Stimulated activated naive CD4-positive, alpha-beta T cell (primary cell): ENCODE measurements at places on chromosomes 6 and 20.
A peak's percentile ranks its signal among the peaks of the same experiment; 100 is the strongest.

DNA sequence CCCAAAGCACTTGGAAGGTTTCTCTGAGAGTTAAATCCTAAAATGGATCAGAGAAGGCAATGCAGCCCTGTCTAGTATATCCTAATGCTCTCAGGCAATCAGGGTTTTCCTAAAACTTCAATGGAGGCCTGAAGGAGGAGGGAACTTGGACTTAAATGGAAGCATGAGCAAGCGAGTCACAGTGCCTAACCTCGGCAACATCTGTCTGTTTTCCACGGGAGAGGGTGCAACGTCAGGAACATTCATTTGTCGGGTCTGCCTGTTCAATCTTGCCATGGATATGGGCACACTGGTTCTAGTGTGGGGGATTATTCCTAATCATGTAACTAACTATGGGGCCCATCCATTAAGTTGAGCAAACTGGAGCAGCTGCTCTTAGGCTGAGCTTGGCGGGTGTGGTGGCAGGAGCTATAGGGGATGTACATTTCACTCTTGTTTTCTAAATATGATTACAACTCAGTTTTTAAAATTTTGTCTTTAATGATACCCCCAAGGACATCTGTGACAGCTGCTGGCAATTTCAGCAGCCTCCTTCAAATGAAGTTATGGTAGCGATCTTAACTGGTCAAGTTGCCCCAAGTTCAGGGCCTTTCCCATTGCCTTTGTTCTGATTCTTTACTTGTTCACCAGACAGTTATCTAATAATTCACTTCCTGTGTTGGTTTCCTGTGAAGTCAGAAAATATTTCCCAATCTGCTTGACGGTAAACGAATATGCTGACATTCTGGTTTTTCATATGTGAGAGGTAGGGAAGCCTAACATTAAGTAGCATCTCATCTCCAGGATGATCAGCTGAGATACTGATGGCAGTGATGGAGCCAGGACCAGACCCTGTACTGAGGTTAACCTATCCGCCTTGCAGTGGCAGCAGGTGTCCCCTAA, 21.6 kb downstream of the DSE start:
- DNase-seq = no peak

DNA sequence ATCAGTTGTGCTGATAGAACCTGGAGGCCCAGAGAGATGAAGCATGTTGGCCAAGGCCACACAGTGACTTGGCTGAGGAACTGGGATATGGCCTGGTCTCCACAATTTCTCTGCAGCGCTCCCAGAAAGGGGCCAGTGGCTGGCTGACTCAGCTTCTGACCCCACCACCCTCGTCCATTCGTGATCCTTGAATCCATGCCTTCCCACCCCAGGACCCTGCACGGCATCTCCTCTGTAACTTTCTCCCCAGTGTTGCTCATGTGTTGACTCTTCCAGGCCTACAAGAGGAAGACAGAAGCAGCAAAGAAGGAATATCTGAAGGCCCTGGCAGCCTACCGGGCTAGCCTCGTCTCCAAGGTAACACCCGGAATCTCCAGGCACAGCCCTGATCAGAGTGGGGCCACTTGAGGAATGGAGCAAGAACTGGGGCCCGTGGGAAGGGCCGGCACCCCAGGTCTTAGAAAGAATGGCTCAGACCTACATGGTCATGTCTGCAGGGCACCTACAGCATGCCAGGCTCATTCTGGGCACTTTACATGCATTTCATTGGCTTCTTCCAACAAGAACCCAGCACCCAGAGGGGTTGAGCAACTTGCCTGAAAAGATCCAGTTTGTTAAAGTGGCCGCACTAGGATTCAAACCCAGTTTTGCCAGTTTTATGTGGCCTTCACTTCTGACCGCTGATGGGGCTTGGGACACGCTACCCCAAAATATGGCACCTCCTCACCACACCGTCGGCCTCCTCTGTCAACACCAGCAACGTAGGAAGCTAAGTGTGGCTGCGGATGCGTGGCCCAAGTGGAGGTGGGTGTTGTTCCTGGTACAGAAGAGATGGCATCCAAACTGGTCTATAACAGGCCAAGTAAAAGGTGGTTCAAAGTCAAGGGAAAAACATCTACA, 122.2 kb downstream of the JPH2 start:
- DNase-seq = no peak

GRCh38 chr6:139161817-139162284, 27.0 kb downstream of the HECA start:
- DNase-seq = peak; percentile 58

DNA sequence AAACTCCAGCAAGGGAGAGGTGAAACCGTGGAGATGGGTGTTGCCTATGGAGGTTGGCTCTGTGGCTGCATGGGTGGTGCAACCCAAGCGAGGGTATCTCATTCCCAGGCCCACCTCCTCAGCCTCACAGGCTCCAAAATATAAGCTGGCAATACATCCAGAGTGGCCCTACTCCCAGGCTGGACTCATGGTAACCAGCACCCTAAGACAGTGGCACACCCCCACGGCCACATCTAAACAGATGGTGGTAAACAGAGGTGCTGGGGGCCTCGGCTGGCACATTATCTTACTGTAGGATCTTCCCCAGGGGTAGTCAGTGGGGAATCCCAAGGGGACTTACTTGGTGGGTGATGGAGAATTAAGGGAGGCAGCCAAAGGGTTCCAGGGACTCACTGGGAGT, 33.7 kb upstream of the CCND3 start:
- no peak for DNase-seq

DNA sequence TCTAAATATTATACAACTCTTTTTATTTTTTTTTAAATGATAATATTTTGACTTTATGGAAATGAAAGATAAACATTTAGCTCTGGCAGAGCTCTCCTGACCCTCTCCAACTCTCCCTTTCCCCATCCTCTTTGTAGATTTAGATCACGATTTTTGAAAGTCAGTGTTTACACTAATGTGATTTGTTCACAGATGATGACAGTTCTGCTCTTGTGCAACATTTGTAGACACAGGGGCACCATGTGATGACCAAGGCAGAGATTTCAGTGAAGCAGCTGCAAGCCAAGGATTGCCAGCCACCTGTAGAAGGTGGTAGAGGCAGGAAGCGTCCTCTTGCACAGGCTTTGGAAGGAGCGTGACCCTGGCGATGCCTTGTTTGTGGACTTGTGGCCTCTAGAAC, 483.2 kb downstream of the QKI start:
- no peak for DNase-seq

- DNase-seq = no peak
These were observed 252.6 kb upstream of the SUPT3H start for GRCh38 chr6:45630314-45630713.

GRCh38 chr20:10603971-10604864, 69.6 kb downstream of the JAG1 start:
- no peak for DNase-seq

DNA sequence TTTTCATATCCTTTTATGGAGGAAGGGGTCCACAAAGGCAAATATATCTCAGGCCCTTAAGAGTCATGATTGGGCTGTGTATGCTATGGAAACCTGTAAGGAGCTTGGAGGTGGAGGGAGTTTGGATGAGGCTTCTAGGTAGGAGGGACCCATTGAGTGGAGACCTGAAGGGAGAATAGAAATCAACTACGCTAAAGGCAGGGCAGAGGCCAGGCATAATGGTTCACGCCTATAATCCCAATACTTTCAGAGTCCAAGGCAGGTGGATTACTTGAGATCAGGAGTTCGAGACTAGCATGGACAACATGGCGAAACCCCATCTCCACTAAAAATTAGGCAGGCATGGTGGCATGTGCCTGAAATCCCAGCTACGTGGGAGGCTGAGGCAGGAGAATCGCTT, 34.4 kb upstream of the ZNF217 start:
- no peak for DNase-seq

GRCh38 chr20:2114990-2115681, 13.5 kb downstream of the STK35 start:
- no peak for DNase-seq

DNA sequence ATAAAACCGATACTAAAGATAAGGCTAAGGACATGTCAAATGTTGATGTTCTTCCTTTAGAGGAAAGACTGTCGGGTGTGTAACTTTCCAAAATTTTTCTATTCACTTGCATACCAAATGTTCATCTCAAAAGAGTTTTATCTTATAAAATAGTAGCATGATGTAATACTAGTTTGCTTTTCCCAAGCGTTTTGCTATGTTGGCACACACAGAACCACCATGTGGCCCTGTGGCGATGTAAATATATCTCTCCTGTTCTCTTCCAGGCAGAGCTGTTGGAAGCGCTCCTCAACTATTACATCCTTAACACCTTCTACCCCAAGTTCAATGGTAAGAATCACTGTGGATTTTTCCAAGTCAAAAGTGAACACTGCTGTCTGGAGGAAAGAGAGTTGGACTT, 26.5 kb downstream of the LBP start:
- no peak for DNase-seq

- DNase-seq = no peak
These were observed 54.2 kb downstream of the OPN5 start for GRCh38 chr6:47836046-47836445.

- no peak for DNase-seq
These were observed 125.5 kb downstream of the ANKRD60 start for GRCh38 chr20:58102744-58103516.

- no peak for DNase-seq
These were observed 23.0 kb upstream of the IGF2R start for GRCh38 chr6:159945801-159946392.

DNA sequence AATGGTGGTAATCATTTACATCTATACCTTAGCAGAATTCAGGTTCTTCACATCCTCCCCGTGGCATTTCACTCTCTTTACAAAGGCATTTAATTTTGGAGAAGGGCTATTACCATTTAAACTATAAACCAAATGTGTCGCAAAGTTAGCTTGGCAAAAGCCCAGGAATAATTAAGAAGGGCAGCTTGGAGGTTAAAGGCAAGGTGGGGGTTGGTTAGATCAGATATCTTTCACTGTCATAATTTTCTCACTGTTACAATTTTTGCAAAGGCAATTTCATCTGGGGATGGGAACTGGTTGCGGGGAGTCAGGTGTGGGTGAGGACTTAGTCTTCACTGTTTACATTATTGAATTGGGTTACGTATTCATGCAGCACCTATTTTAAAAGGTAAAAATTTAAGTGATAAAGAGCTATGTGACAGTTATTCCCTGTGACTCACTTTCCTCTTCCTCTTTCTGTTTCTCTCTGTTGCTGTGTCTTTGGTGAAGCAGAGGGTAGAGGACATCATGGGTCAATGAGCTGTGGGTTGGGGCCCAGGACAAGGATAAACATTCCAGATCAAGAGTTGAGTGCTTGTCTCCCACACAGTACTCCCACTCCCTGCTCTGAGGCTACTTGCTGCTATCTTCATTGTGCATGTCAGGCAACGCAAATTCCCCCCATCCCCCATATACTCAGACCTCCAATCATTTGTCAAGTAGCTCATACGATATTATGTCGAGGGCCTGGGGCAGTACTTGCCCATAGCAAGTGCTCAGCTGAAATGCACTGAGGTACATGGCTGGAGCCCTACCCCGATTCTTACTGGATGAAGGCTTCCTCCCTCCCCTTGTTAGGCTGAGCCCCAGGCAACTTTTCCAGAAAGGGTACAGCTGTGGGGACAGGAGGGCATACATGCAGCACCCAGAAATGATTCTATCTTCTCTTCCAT, 223.1 kb upstream of the MYLIP start:
- DNase-seq = no peak

- no peak for DNase-seq
These were observed 33.1 kb downstream of the ZNF451 start for GRCh38 chr6:57123111-57123510.

DNA sequence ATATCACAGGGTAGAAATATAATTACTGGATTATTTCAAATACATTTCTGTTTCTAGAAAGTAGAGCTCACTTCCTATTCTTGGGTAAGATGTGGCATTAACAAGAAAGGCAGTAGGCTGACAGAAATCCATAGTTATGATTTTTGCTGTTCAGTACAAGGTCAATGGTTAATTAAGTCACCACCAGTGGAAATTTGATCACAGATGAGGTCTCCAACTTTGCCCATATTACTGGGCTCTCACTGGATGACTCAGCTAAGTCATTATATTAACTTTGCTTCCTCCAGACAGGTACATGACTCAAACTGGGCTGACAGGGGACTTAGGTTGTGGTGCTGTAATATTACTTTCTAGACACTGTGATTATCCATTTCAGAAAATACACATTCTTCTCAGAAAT, 212.4 kb downstream of the GRIK2 start:
- no peak for DNase-seq

GRCh38 chr6:111973118-111973761, 80.7 kb upstream of the CCN6 start:
- DNase-seq = peak; percentile 68

- DNase-seq = no peak
These were observed 20.4 kb downstream of the EPB41L2 start for GRCh38 chr6:131042664-131043063.

- DNase-seq = no peak
These were observed 49.8 kb downstream of the HMGN3 start for GRCh38 chr6:79184641-79185040.

GRCh38 chr6:118921084-118921483, 13.9 kb downstream of the MCM9 start:
- no peak for DNase-seq

GRCh38 chr6:40880906-40881305, 158.1 kb downstream of the UNC5CL start:
- no peak for DNase-seq

DNA sequence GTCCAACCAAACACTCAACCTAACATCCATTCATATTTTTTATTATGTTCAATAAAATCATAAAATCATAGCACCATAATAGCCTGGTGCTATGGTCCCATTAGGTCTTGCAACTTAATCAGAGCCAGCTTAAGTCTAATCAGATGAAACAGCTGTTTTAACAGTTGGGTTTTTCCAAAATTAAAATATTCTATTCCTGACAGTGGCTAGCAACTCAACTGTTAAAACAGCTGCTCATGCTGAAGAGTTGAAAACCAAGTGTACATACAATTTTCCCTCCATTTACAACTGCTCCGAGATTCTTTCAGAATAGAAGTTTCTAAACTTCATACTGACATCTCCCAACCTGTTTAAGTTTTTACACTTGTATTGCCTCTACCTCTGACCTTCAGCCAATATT, 89.5 kb downstream of the UBE3D start:
- no peak for DNase-seq

- no peak for DNase-seq
These were observed 306.9 kb upstream of the SGK1 start for GRCh38 chr6:134624781-134625180.

- DNase-seq = peak; percentile 28
These were observed 38.5 kb downstream of the TPD52L1 start for GRCh38 chr6:125191916-125192609.

DNA sequence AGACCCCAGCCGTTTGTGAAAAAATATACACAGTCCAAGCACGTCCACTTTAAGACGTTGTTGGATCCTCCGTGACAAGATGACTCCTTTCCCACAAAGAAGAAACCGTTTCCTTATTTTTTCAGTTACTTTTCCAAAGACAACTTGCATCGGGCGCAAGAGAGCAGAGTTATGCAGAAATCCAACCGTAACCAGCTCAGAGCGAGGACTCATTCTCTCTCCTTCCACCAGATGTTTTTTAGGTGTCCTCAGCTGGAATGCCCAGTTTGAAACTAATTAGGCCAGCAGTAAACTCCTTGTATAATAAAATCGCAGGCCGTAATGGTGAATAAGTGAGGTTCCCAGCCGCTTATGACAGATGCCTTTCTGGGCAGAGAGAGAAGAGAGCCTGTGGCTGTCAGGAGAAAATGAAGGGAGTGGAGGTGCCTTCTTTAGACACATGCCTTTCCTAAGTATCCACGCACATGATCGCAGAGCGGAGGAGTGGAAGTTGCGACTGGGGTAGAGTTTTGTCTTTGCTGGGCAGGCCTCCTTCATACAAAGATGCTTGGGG, 2.8 kb downstream of the EYA2 start:
- no peak for DNase-seq
